ENCODE measurements at places on chromosomes 16 and 17.

DNA sequence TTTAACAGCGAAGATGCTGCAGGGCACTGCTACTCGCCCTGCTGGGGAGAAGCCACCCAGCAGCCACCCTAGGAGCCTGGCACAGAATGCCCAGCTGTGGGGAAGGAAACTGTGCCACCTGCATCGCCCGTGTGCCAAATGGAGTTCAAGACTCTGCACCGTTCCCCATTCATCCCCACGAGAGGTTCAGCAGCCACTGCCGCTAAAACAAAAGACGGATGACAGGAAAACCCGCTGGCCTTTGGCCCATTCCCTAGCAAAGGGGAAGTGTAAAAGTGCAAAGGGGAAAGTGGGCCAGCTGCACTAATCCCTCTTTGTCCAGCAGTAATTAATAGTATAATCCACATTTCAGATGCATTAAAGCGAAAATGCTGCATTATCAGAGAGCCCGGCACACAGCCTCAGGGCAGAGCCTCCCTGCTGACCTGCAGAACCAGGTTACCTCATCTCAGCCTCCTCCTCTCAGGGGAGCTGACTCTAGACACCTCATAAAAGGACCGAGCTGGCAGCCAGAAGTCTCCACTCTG is 37.7 kb downstream of the ZFHX3 start:
- DNase-seq, result no peak

DNA sequence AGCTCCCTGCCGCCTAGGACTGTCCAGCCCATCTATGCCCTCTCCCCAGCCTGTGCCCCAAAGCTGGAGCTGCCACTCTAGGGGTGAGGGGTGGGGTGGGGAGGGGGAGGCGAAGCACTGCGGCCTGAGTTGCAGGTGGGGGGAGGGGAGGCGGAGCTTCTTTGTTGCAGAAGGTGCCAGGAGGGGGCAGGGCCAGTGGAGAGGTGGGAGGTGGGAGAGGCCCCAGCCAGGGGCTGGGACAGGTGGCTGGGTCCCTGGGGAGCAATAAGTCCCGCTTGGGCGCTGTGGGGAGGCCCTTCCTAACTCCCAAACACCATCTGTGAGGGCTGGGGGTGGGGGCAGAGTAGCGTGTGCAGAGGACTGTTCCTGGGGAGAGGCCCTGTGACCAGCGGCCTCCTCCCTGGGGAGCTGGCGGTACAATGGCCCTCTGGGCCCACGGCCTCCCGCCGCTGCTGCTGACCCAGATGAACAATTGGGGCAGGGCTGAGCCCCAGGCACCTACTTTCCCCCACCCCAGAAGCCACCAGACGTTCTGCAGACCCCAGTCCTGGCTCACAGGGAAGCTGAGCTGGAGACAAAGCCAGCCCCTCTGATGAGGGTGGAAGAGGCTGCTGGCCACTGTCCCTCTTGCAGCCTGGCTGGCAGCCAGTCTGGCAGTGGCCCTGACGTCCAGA is 2.2 kb upstream of the NTN3 start:
- no peak for DNase-seq

DNA sequence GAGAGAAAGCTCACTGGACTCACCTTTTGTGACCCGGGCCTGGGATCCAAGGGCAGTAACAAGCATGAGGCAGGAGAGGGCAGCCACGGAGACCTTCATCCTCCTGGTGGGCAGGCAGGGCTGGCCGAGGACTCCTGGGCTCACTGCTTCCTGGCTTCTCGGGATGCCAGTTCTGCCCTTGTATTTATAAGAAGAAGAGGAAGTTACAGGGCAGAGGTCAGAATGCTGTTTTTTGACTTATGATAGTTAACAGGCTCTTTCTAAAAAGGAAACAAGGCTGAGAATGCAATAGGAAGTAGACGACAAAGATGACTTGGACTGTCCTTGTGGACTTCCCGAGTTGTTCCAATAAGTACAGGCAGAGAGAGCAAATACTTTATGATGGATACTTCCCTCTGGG is at the start of gene CCL23:
Gene CCL23 (minus strand): TSS at position 174 of the 400 bp plus-strand sequence. CDS start 75 bp downstream, at position 99.
- no peak for DNase-seq

GRCh38 chr16:89170346-89171215 is 967 bp upstream of the CDH15 start:
- no peak for DNase-seq

DNA sequence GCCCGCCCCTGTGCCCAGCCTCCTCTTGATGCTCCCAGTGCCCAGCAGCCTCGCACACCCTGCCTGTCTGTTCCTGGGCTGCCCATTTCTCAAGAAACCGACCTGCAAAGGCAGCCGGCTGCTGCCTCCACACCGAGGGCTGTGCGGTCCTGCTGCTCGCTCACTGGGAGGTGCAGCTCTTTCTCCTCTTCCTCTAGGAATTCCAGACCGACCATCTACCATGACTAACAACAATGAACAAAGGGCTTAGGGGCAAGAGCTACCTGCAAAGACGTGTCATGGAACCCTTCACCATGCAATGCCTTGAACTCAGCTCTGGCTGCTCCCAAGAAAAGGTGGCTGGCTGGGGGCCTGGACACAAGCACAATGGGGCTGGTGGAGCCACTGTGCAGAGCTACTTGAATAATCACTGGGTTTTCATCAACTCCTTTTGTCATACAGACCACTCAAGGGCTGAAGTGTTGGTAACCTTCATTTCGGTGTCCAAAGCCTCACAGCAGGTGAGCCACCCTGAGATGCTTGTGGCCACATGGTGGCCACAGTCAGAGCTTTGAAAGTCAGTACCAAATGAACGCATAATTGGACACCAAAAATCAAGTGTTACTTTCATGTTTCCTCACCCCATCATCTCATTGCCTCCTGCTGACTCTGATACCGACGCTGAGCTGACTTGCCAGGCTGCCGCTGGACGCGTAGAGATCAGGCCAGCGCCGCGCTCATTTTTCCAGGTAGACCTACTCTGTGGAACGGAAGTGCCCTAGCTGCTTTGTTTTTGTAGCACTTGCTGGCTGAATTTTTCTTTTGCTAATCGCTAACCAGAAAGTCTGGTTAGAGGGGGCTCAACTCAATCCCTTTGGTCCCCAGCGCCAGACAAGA is 19.8 kb downstream of the CYB561 start:
- DNase-seq, result no peak

GRCh38 chr17:74527081-74527480 is 4.2 kb downstream of the CD300LB start:
- no peak for DNase-seq

GRCh38 chr16:12089492-12090150 is 113.1 kb downstream of the SNX29 start:
- peak; percentile 16 for DNase-seq

DNA sequence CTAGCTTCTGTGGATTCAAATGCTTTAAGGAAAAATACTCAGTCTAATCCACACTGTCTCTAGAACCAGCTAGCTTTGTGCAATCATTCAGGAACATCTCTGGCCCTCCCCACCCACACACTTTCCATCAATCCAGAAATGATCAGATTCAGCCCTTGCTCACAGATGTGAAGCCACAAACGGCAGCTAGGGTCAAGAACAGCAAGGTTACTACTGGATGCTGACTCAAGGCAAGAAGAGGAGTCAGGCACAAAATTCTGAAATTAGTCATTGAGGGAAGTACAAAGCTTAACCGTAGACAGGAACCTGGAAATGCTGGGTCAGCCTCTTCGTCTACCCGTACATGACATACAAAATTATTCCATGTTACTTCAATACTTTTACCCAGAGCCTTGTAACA is 174.6 kb downstream of the CDH13 start:
- DNase-seq, result no peak

GRCh38 chr16:71746442-71747046 is 22.0 kb upstream of the PHLPP2 start:
- DNase-seq, result no peak

- DNase-seq, result peak; percentile 60
Observed at GRCh38 chr17:77374170-77374936, 233.6 kb downstream of the SEC14L1 start.

GRCh38 chr16:65658787-65659220 is 536.9 kb upstream of the CDH11 start:
- DNase-seq, result no peak

DNA sequence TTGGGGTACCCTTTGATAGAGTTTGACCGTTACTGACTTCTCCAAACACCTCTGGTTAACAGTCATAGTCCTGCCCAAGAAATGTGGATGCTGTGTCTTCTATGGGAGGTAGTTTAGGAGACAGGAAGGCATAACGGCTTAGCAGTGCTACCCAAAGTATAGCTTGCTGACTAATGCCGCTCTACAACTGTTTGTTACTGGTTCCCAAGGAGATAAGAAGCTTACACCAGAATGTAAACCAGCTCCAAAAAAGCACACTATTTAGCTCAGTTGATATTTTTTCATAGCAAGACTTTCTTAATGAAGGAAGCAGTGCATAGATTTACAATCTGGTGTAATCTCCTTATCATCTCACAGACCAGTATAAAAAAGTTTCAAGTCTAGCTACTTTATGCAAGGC is 95.7 kb downstream of the HS3ST3B1 start:
- no peak for DNase-seq

- no peak for DNase-seq
Observed at GRCh38 chr16:31088459-31089183, at the start of gene PRSS53. Gene PRSS53 (minus strand): TSS chr16:31088943. CDS start chr16:31088809, 134 bp downstream.

DNA sequence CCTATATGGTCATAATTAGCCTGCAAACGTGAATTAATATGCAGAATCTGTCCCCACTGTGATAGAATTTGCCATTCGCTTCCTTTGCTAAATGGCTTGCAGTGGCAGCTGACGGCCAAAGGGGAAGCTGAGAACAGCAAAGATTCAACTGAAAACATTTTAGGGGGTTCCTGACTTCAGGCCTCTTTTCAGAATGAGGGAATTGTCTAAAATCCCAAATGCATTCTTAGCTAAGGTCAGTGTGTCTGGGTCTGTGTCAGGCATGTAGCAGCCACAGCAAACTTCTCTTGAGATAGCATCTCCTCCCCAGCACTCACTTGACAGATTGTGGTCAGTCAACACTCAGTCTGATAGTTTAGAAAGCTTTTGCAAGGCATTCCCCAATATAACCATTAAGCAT is 701.1 kb downstream of the WWOX start:
- DNase-seq, result no peak

DNA sequence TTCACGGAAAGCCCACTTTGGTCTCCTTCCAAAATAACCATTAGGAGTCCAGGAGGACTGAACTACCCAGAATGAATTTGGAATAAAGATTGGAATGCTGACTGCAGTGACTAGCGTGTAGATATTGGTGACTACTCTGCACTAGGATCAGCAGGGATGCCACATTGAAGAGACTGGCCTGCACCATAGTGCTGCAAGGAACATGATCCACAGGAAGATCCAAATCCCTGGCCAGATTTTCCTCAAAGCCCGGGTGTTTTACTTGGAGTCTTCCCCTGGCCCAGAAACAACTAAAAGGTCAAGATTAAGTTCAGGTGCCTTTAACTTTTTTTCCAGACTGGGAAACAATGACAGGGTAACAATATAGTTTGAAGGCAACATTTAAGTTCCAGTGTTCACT is 870.4 kb downstream of the CDH8 start:
- no peak for DNase-seq

- no peak for DNase-seq
Observed at GRCh38 chr17:79071161-79071740, 3.4 kb upstream of the ENGASE start.

- DNase-seq, result no peak
Observed at GRCh38 chr16:2233872-2234812, 2.1 kb upstream of the DNASE1L2 start.

DNA sequence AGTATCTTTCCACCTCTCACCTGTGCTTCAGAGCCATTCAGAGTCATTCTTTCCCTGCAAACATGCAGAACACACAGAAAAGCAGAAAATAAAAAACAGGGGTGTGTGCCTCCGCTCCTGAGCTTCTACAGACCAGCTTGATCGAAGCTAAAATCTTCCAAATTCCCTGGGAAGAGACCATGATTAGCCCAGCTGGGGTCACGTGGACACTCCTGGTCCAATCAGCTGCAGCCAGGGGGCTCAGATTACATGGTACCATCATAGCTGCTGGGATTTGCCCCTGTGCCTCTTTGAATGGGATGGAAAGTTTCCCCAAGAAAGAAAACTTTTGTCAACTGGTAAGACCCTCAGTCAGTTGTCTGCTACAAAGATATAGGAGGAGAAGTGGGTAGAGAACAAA is 159.9 kb downstream of the TMEM114 start:
- DNase-seq, result no peak

- no peak for DNase-seq
Observed at GRCh38 chr17:17079336-17079735, 37.1 kb downstream of the MPRIP start.

GRCh38 chr17:79136596-79136995 is 62.0 kb downstream of the ENGASE start:
- no peak for DNase-seq

DNA sequence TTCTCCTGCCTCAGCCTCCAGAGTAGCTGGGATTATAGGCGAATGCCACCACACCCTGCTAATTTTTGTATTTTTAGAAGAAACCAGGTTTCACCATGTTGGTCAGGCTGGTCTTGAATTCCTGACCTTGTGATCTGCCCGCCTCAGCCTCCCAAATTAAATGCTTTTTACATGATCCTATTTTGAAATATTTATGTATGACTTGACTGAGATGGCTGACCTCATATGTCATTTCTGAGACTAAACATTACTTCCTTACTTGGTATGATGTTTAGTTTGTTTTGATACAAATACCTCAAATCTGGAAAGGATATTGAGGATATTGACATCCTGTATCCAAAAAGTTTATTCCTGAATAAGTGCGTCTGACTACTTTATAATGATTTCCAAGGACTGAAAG is 11.9 kb downstream of the CALCOCO2 start:
- DNase-seq, result no peak

DNA sequence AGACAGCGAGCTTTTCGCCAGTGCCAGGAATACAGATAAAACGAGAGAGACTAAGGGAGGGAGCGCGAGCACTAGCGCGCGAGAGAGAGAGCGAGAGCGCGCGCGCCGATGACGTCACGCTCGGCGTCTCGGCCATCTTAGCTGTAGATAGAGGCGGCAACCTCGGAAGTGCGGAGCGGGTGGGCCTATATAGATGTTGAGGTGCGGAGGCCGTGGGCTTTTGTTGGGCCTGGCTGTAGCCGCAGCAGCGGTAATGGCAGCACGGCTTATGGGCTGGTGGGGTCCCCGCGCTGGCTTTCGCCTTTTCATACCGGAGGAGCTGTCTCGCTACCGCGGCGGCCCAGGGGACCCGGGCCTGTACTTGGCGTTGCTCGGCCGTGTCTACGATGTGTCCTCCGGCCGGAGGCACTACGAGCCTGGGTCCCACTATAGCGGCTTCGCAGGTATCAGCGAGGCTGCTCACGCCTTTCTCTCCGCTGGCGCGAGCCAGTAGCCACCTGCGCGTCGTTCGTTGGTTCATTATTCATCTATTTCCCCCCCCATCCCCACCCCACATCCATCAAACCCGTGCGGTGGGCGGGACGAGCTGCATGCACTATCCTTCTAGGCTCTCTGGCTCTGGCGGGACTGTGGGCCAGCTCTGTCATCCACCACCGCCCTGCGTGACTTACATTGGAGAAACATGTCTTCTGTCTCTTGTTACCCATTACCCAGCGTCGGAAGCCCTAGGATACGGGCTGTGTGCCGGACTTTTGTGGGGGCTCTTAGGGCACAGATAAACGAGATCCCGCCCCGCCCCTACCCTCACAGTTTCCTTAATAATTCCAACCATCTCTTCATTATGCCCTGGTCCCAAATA is 795 bp downstream of the CYB5D2 start:
- peak; percentile 86 for DNase-seq

Data from activated T-cell treated with anti-CD3 and anti-CD28 coated beads for 1 hour (primary cell).